ENCODE measurements at places on chromosomes 6 and 20. TPM values are rescaled to one million over a fixed set of nuclear protein-coding genes. Genes with fewer than 3 reads are reported as not detected.
A peak's percentile ranks its signal among the peaks of the same experiment; 100 is the strongest.

- H3K36me3 ChIP-seq, result no peaks in the 10 kb centered on the region
- H3K4me1 ChIP-seq, result no peaks in the 10 kb centered on the region
- DNase-seq, result no peak
- H3K27ac ChIP-seq, result no peak overlapping the region
- H3K4me3 ChIP-seq, result no peak overlapping the region
Measured at GRCh38 chr6:1854296-1854695, 244.6 kb downstream of the FOXC1 start.

GRCh38 chr6:40011844-40012243 lies 77.6 kb upstream of the MOCS1 start:
- H3K4me3 ChIP-seq, result no peak overlapping the region
- no peaks in the 10 kb centered on the region for H3K27me3 ChIP-seq
- no peaks in the 10 kb centered on the region for H3K4me1 ChIP-seq

DNA sequence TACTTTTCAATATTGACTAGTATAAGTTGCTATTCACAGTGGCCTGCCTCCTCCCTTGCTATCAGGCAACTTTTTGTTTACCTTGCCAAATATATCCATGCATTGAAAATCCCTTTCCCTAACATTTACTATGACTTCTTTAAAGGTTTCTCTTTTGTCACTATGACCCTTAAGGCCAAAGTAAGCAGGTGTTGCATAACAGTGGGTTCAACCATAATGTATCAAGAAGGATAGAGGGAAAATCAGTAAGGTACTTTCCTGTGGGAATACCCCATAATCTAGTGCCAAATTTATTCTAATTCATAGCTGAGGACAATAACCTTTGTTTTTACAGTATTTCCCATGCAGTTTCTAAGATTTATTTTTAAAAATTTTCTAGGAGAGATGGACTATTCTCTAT lies 527.6 kb downstream of the CDKAL1 start:
- H3K27ac ChIP-seq, result no peak overlapping the region
- peaks cover 4% of the 10 kb centered on the region for H3K36me3 ChIP-seq
- H3K4me3 ChIP-seq, result no peak overlapping the region
- no peaks in the 10 kb centered on the region for H3K4me1 ChIP-seq

DNA sequence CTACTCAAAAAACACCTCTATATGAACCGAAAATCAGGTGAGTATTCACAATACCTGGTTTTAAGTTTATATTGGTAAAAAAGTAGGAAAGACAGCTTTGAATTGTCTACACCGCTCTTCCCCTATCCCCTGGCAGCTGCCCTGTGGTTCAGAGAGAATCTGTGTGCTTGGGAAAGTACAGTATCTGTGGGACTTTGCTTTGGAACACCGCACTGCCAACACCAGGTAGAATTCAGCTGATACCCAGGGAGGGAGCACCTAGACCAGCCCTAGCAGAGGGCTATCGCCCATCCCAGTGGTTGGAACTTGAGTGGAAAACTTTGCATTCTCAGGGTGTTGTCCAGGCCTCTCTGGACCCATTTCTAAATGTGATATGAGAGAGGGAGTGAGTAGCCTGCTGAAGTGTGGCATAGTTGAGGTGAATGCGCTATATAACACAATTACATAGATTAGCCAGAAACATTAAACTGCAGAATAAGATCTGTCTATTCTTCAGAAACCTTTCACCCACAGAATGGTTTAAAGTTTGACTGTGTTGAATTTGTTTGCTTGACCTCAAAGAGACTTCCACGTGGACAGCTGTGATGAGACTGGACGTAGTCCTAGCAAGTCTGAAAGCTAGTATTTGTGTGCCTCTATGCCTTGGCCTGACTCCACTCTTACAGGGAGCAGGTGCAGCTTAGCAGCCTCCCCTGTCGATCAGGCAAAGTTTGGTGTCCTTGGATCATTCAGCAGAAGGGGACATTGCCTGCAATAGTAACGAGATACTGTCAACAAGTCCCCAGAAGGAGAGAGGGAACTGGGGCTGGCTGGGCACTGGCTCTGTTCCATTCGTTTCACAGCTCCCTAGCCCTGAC lies 11.5 kb upstream of the MPC1 start:
- H3K27ac ChIP-seq, result no peak overlapping the region
- H3K36me3 ChIP-seq, result no peaks in the 10 kb centered on the region
- no peaks in the 10 kb centered on the region for H3K4me1 ChIP-seq
- no peak for DNase-seq
- peaks cover 19% of the 10 kb centered on the region for H3K27me3 ChIP-seq
- H3K4me3 ChIP-seq, result no peak overlapping the region

DNA sequence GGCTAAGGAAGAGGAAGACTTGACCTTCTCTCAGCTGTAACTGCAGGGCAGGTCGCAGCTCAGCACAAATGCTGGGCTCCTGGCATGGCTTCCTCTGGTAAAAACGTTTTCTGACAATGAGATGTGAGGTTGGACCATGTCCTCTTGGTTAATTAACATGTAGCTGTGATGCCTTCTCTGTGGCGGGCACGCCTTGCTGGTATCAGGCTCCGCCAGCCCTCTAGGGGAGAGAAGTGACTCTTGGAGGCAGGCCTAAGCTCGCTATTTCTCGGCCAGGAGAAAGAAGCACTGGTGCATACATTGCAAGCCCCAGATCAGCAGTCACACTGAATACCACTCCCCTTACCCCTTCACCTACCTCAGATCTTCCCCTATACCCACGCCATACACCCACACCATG lies 65.0 kb downstream of the QRSL1 start:
- peak; percentile 11 for DNase-seq
- no peak overlapping the region for H3K4me3 ChIP-seq
- H3K36me3 ChIP-seq, result no peaks in the 10 kb centered on the region
- H3K27ac ChIP-seq, result no peak overlapping the region
- no peaks in the 10 kb centered on the region for H3K4me1 ChIP-seq
- H3K27me3 ChIP-seq, result no peaks in the 10 kb centered on the region

NT5E gene
- 4.9 TPM for polyA plus RNA-seq

HMGN3 gene
- polyA plus RNA-seq, result 181 TPM

RHAG gene
- polyA plus RNA-seq, result 1.3 TPM

NMBR gene
- 0.09 TPM for polyA plus RNA-seq
